ENCODE measurements at places on chromosomes 7 and 10.

DNA sequence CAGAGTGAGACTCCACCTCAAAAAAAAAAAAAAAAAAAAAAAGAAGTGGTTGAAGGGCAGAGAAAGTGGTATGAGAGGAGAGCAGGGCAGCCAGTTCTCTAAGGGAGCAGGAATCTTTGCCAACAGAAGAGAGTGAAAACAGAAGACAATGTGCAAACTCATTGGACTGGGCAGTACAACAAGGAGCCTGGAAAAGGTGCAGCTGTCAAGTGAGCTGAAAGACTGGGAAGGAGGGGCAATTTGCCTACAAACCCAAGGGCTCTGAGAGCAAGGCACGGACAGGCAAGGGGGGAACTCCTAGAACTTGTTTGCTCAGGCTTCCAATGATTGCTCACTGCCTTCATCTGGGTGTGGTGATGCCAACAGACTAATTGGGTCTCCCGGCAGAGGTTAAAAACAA lies 9.5 kb downstream of the ACTR1A start:
- DNase-seq, result peak; percentile 50

DNA sequence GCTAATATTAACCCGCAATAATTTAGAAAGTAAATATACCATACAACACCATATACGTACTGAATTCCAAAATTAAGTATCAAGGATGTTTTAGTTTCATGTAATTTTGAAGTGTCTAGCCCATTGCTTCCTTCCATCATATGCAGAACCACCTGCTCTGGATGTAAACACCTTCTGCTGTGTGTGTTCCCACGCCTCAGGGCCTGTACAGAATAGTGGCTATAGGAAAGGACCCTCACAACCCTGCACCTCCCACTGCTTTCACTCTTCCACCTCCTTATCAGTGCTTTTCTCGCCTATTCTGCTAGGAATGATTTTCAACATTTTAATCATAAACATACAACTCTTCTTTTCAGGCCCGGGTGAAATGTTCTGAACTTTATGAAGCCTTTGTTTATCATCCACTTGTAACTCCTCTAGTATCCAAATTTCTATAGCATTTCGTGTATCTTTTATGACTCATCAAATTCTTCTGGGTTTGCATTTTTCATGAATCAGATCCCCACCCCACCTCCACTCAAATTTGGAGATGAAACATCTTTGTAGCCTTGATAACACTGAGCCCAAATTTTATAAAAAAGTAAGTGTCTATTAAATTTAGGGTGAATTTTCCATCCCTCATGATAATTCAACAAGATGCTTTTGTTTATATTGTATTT lies 1106.8 kb upstream of the C7orf33 start:
- DNase-seq, result no peak

GRCh38 chr10:97128516-97129154 lies 57.1 kb downstream of the SLIT1 start:
- peak; percentile 22 for DNase-seq

- no peak for DNase-seq
Observed at GRCh38 chr7:94423863-94424735, 29.4 kb downstream of the COL1A2 start.

GRCh38 chr7:25385506-25386136 lies 157.3 kb upstream of the NPVF start:
- peak; percentile 60 for DNase-seq

DNA sequence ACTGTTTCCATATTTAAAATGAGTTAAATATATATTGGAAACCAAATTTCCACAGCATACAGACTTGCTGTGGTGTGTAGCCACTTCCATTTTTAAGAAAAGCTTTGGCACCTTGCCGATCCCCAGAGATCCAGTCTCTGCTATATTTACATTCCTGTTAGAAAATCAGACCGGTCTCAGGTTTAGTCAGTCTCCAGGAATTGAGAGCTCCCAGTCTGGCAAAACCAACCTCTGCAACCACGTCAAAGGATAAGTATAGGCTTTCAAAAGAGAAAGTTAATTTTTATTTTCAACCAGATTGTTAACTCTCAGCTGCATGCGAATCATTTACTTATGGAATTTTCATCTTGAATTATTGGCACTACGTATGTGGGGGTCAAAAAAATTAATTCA lies 28.2 kb downstream of the PUS7 start:
- peak; percentile 48 for DNase-seq

Measured in tongue (tissue), 3 donors.